ENCODE measurements at places on chromosomes 11 and 22.

GRCh38 chr11:115996808-115997188 lies 492.6 kb upstream of the CADM1 start:
- no peak for DNase-seq

GRCh38 chr11:118240999-118241763 lies 11.0 kb downstream of the MPZL3 start:
- no peak for DNase-seq

GRCh38 chr11:87926250-87926970 lies 248.8 kb downstream of the RAB38 start:
- no peak for DNase-seq

DNA sequence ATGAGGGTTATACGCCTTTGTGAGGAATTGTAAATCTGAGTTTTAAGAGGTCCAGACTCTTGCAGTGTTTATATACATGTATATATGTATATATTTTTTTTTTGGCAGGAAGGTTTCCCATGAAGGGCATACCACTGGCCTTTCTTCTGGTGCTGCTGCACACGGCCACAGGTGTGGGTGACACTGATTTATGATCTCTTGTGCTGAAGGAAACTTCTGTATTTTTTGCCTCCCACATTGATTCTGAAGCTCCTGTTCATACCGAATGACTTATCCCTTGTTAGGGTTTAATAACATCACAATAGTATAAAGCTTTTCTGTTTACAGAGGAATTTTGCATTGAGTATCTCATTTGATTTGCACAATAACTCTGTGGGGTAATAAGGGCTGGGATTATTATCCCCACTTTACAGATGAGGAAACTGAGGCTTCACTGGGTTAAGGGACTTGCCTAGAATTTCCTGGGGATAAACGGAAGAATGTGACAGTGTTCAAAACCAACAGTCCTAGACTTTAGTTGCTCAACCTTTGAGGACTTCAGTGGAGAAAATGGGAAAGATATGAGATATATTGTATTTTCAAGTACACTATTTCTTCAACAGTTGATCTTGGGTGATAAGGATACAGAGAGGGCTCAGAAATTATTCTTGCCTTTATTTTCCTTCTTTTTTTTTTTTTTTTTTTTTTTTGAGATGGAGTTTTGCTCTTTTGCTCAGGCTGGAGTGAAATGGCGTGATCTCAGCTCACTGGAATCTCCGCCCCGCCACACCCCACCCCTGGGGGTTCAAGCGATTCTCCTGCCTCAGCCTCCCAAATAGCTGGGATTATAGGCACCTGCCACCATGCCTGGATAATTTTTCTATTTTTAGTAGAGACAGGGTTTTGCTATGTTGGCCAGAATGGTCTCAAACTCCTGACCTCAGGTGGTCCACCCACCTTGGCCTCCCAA lies 70.1 kb downstream of the MICAL2 start:
- no peak for DNase-seq

DNA sequence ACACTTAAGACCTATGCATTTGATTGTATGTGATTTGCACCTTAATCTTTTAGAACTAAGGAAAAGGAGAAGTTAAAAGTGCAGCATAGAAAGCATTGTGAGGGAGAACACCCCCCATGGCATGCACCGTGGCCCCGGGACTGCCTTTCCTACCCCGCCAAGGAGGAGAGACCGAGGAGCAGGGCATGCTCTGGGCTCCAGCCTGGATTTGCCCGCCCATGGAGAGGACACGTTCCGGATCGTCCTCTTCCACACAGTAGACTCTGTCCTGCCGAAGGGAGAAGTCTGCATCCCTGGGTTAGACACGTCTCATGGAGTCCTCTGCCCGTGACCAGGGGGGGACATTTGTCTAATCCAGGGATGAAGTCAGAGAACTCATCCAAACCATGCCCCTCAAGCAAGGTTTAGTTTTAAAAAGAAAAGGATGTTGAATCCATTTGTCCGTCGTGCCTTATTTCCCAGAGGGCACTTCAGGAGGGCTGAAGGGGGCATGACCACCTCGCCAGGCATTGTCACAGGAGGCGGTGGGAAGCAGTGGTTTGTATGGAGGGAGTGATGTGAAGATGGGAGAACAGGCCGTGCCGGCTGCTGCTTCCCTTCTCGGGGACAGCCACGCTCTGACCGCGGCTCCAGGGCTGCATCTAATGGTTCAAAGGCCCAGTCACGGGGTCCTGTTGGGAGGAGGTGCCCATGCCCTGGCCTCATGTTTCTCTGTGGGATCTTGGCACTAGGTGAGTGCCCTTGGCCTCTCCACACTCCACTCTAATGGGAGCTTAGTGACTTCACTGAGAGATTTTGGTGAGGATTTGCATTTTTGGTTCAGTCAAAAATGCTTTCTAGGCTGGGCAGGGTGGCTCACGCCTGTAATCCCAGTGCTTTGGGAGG lies 66.2 kb upstream of the GAL start:
- no peak for DNase-seq

- DNase-seq: no peak
These were observed 96.5 kb downstream of the SHANK2 start for GRCh38 chr11:71155846-71156245.

DNA sequence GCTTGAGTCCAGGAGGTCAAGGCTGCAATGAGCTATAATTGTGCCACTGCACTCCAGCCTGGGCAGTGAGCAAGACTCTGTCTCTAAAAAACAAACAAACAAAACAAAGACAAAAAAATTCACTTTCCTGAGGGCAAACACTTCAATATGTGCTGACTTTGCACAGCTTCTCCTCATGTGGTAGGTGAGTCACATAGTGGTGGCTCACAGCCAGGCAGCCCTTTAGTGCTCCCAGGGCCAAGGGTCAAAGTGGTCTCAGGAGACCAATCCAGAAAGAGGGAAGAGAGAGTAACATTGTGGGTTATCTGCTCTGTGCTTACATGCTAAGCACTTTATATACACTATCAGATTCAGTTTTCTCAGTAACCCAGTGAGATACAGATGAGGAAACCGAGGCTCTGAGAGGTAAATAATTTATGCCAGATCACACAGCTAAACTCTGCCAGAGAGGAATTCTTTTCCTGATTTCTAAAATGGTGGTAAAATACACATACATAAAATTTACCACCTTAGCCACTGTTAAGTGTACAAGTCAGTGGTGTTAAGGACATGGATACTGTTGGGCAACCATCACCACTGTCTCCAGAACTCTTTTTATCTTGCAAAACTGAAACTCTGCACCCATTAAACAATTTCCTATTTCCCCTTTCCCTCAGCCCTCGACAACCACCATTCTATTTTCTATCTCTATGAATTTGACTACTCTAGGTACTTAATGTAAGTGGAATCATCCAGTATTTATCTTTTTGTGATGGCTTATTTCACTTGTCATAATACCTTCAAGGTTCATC lies 231.7 kb upstream of the NARS2 start:
- DNase-seq: no peak

DNA sequence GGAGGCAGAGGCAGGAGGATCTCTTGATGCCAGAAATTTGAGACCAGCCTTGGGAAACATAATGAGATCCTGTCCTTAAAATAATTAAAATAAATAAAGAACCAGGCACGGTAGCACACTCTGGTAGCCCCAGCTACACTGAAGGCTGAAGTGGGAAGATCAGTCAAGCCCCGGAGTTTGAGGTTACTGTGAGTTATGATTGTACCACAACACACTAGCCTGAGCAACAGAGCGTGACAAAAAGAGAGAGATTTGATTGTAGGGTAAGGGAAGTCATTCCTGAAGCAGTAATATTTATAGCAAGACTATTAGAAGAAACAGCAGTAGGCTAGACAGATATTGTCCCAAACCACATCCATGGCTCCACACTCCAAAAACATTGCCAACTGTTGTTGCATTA lies 1408.4 kb upstream of the TENM4 start:
- DNase-seq: no peak

GRCh38 chr22:39457198-39457555 lies 365 bp downstream of the MGAT3 start:
- DNase-seq: no peak

GRCh38 chr22:47019012-47019790 lies 256.8 kb downstream of the TBC1D22A start:
- DNase-seq: no peak
